Stimulated activated CD8-positive, alpha-beta memory T cell treated with anti-CD3 and anti-CD28 coated beads, Interleukin-7, amount 100 ng/mL, for 24 hours (primary cell): ENCODE measurements at places on chromosomes 7 and 10.
A peak's percentile ranks its signal among the peaks of the same experiment; 100 is the strongest.

- no peak for DNase-seq
Measured at GRCh38 chr7:101740981-101741725, 76.3 kb upstream of the CUX1 start.

- peak; percentile 24 for DNase-seq
Measured at GRCh38 chr10:102796407-102797176, 40.6 kb downstream of the CYP17A1 start.

DNA sequence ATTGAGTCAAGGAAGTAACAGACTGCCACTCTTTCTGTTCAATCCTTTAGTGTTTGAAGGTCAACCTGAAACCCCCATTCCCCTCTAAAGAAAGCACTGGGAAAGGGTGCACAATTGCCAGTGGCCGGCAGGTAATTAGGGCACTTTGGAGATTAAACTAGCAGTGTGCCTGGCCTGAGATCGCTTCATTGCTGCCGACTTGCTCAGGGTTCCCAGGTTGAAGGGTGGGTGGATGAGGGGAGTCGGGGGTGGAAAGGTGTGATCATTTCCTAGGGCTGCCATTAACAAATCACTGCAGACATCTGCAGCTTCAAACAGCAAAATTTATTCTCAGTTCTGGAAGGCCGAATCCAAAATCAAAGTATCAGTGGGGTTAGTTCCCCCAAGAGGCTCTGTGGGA, 16.3 kb upstream of the BTBD16 start:
- no peak for DNase-seq

GRCh38 chr7:36208997-36209813, 56.2 kb downstream of the EEPD1 start:
- no peak for DNase-seq

GRCh38 chr10:24054421-24054820, 154.5 kb upstream of the KIAA1217 start:
- DNase-seq, result no peak

- DNase-seq, result no peak
Measured at GRCh38 chr7:88208521-88208920, 11.3 kb downstream of the SRI start.

DNA sequence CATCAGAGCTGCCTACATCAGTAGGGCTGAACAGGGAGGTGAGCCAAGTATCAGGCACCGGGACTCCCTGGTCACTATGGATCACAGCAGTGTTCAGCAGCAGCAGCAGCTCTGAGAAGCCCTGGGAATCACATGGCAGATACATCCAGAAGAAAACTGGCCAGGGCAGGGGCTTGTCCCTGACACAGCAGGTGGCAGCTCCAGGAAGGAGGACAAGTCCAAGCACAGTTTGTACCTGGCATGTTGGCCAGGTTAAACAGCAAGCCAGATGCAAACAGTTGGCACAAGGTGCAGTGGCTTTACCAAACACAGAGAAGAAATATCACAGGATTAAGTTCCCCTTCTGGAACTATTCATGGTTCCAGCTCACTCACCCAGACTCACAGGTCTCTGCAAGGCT, 139.4 kb downstream of the KCNMA1 start:
- DNase-seq, result no peak
